Kidney epithelial cell (primary cell): ENCODE measurements at places on chromosomes 6 and 20. TPM values are rescaled to one million over a fixed set of nuclear protein-coding genes. Genes with fewer than 3 reads are reported as not detected.

DNA sequence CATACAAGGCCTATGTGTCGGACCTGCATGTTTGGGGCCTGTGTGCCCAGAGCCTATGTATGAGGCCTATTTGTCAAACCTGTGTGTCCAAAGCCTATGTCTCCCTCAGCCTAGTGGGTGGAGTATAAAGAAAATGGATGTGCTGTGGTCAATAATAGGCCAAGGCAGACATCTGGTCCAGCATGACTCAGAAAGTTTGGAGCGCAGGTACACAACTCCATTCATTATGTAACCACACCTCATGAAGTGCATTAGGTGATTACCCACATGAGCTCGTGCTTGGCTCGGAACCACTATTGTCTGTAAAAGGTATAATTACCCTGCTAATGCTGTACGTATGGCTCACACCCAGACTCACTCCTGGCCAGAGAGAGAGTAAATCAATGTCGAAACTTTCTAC is 302.4 kb upstream of the POU3F2 start:
- DNase-seq: no peak

DNA sequence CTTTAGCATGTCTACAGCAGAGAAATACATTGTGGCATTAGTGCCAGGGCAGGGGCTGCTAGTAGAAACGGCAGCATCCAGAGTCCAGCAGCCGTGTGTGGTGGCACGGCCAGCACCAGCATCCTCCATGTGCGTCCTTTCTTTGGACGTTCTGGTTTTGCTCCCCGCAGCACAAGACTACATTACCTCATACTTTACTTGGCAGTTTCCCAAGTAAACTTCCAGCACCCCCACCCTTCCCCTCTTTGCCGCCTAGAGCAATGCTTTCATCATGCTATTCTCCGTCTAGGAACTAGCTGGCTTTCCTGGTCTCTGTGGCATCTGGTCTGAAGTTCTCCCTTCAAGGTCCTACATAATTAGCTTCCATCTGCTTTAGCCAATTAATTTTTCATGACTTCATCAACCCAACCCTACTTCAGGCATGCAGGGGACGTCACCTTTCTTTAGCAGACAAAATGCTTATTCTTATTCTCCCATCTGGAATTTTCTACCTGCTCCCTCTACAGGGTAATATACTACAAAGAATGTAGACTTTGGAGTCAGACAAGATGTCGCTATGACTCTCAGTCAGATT is 67.6 kb downstream of the BLOC1S5 start:
- DNase-seq: no peak

GRCh38 chr6:33276581-33276863 is 401 bp upstream of the B3GALT4 start:
- DNase-seq: no peak

DNA sequence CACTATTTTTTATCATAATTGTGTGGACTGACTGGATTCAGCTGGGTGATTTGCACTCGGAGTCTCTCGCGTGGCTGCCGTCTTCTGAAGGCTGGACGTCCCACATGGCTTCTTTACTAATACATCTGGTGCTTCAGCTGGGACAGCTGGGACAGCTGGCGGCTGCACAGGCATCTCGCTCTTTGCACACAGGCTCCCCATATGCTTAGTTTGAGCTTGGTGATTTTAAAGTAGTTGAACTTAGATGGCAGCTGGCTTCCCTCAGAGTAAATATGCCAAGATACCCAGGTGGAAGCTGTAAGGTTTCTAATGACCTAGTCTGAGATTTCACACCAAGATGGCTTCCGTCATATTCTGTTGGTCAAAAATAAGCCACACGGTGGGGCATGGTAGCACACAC is 38.7 kb upstream of the PPP1R3G start:
- DNase-seq: no peak

DNA sequence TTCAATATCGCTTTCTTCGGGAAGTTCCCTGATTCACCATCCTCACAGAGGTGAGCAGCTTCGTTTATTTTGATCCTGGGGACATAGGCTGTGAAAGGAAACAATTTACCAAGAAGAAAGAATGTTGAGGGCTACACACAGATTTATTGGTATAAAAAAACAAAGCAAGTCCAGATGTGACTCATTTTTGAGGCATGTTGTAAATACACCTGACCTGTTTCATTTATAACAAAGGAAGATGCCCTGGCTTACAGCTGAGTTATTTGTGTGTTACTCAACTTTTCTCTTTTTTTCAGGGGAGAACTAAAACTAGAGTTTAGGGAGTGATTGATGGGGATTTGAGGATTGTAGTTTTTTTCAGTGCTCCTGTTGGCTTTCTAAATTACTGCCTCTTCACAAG is 489.5 kb downstream of the CBLN4 start:
- DNase-seq: peak; percentile 50

FGD2 gene
- 0.04 and 0.68 TPM in 2 replicates for total RNA-seq

- no peak for DNase-seq
These were observed 10.5 kb downstream of the DDRGK1 start for GRCh38 chr20:3193806-3194616.

DNA sequence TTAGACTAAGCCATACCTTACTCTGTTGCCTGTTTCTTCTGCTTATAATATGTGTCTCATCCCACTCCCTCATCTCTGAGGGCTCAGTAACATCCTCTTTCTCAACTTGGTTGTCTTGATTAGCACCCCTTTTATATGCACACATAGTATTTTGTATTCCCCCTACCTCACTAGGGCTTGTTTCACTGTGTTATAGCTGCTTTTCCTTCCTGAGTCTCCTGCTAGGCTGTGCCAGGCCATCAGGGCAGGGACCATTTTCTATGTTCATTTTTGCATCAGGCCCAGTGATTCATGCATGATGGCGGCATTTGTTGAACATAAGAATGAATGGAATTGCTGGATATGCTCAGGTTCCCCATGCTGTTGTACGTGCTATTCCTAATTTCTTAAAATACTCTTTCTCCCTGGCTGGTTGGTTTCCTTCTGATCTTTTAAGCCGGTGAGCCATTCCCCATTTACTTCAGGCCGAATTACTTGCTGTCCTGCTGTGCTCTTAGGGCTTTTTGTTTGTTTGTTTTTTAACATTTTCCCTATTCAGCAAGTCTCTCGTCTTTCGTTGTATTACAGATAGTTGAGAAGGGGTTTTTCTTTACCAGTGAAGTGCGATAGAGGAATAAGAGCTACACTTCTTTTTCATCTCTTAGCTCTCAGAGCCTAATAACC is 183.2 kb downstream of the CARMIL1 start:
- DNase-seq: no peak

SMLR1 gene
- not detected in 2 replicates for total RNA-seq

DNA sequence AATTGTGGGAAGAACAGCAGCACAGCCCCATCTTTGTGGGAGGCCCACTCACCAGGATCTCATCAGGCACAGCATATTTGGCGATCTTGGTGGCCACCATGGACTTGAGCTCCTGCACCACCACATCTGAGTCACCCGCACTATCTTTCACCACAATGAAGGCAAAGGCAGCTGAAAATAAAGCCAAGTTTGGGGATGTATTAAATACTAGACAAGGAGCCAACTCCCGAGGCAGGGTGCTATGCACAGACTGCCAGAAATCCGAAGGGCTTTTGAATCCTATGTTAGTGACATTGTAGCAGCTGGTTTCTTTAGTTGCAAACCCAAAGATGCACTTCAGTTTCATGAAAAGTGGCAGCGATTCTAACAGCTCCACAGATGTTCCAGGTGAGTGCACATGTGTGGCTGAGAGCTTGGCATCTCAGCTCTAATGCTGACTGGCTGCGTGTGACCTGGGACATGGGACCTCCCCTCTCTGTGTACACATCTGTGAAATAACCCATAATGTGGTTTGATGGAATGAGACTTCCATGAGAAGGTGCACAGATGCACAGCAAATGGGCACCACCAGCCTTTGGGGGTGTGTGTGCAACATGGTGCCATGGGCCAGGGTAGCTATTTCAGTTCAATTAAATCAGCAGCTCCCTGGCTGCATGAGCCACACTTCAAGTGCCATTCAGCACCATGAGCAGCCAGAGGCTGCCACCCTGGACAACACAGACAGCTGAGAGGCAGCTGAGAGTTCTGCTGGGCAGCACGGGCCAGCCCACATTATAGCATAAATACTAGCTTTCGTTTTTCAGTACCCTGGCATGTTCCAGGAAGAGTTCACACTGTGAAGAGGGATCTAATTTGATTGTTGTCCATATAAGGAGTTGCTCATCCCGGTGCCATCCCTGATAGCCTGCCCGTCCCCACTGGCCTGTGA is 16.9 kb upstream of the APMAP start:
- no peak for DNase-seq

FAM209B gene
- total RNA-seq: 0.48 TPM in 1 of 2 replicates, not detected in the other

DNA sequence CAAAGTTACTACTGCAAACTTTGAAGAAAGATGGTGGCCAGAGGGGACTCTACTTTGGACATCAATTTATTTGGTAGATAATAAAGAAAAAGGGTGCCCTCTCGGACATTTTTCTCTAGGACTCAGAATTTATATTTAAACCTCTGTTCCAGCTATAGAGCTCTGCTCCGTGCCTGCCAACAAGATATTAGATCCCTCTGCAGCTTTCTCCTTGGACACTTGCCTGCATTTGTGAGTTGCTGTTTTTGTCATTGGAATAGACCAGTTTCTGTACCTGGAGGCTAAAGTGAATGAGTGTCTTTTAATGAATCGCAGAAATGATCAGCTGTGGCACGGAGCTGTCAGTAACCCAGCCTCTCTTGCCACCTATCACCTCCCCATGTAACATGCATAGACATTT is 253.5 kb downstream of the NRN1 start:
- no peak for DNase-seq

DNA sequence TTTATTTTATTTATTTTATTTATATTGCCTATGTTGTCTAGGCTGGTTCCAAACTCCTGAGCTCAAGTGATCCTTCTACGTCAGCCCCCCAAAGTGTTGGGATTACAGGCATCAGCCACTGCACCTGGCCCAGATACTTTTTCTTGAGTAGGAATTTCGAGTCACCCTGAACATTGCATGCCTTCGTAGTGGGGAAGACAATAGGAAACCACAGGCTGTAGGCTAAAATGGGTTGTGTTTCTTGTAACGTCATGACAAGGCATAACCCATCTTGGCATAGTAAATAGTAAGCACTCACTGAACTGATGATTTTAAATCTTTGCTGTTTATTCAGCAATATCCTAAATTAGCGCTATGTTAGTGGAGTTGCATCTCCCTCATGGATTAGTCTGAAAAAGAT is 34.9 kb downstream of the PTPN1 start:
- no peak for DNase-seq

- no peak for DNase-seq
These were observed 80.7 kb downstream of the TFAP2B start for GRCh38 chr6:50899306-50899870.

- DNase-seq: no peak
These were observed 336.0 kb downstream of the DHX35 start for GRCh38 chr20:39298121-39298520.

SH3BGRL2 gene
- 31.1 and 31.6 TPM in 2 replicates for total RNA-seq

- DNase-seq: no peak
These were observed 2.0 kb downstream of the KCNQ2 start for GRCh38 chr20:63470410-63470809.
